ENCODE measurements at places on chromosomes 13 and 19. TPM values are rescaled to one million over a fixed set of nuclear protein-coding genes. Genes with fewer than 3 reads are reported as not detected.
A peak's percentile ranks its signal among the peaks of the same experiment; 100 is the strongest.

- H3K4me3 ChIP-seq = no peak overlapping the region
- H3K4me1 ChIP-seq = no peaks in the 10 kb centered on the region
- no peaks in the 10 kb centered on the region for H3K36me3 ChIP-seq
These were observed 537.5 kb downstream of the DCT start for GRCh38 chr13:93942016-93942415.

DNA sequence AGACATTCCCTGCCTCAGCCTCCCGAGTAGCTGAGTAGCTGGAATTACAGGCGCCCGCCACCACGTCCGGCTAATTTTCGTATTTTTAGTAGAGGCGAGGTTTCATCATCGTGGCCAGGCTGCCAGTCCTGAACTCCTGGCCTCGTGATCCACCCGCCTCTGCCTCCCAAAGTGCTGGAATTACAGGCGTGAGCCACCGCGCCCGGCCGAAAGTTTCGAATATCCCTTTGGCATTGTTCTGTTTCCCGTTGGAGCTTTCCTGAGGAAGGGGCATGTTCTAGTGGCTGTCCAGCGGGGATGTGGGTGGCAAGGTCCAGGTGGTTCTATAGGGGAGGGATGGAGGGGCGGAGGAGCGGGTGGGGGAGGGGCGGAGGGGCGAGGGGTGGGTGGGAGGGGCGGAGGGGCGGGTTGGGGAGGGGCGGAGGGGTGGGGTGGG lies 2.1 kb upstream of the BSG start:
- DNase-seq = no peak
- no peak overlapping the region for H3K27ac ChIP-seq
- no peaks in the 10 kb centered on the region for H3K27me3 ChIP-seq
- H3K4me1 ChIP-seq = peaks cover 32% of the 10 kb centered on the region

GRCh38 chr19:14412324-14412995 lies 6.7 kb downstream of the DDX39A start:
- H3K4me1 ChIP-seq = peaks cover 40% of the 10 kb centered on the region
- no peak overlapping the region for H3K4me3 ChIP-seq
- no peak for DNase-seq
- no peaks in the 10 kb centered on the region for H3K27me3 ChIP-seq
- H3K27ac ChIP-seq = no peak overlapping the region

GRCh38 chr13:112836940-112837339 lies 132.1 kb upstream of the MCF2L start:
- no peaks in the 10 kb centered on the region for H3K27me3 ChIP-seq
- no peak for DNase-seq
- H3K27ac ChIP-seq = no peak overlapping the region
- no peak overlapping the region for H3K4me3 ChIP-seq
- H3K4me1 ChIP-seq = no peaks in the 10 kb centered on the region

GRCh38 chr19:2195361-2195760 lies 31.6 kb downstream of the DOT1L start:
- H3K27ac ChIP-seq = no peak overlapping the region
- H3K36me3 ChIP-seq = peaks cover 80% of the 10 kb centered on the region
- DNase-seq = no peak

GRCh38 chr19:48862827-48863226 lies 5.6 kb downstream of the PLEKHA4 start:
- peaks cover 8% of the 10 kb centered on the region for H3K4me1 ChIP-seq
- H3K27me3 ChIP-seq = no peaks in the 10 kb centered on the region
- no peak overlapping the region for H3K27ac ChIP-seq
- no peak overlapping the region for H3K4me3 ChIP-seq

DNA sequence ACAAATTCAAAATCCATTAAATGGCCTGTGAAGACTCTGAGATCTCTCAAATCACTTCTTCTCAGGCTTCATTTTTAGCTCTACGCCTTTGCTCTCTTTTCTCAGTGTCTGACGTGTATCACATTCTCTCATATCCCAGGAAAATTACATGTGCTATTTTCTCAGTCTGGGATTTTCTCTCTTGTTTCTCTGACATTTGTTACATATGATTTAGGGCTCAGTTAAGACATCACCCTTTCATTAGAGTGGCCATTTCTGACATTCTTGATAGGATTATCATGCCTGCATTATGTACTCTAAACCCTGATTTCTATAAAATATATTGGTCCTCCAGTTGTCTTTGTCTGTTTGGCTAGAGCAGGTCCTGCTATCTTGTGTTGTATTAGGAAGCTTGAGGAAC lies 136.6 kb downstream of the GPC5 start:
- DNase-seq = no peak
- H3K4me3 ChIP-seq = no peak overlapping the region
- H3K27me3 ChIP-seq = no peaks in the 10 kb centered on the region
- no peaks in the 10 kb centered on the region for H3K36me3 ChIP-seq

GRCh38 chr13:105642511-105642958 lies 892.9 kb downstream of the EFNB2 start:
- H3K4me3 ChIP-seq = no peak overlapping the region
- no peaks in the 10 kb centered on the region for H3K27me3 ChIP-seq
- H3K27ac ChIP-seq = no peak overlapping the region
- H3K4me1 ChIP-seq = no peaks in the 10 kb centered on the region
- no peaks in the 10 kb centered on the region for H3K36me3 ChIP-seq

- no peak overlapping the region for H3K27ac ChIP-seq
- DNase-seq = no peak
- no peak overlapping the region for H3K4me3 ChIP-seq
- H3K27me3 ChIP-seq = peaks cover 20% of the 10 kb centered on the region
- peaks cover 11% of the 10 kb centered on the region for H3K4me1 ChIP-seq
These were observed 13.2 kb downstream of the PRR36 start for GRCh38 chr19:7860714-7861618.

DNA sequence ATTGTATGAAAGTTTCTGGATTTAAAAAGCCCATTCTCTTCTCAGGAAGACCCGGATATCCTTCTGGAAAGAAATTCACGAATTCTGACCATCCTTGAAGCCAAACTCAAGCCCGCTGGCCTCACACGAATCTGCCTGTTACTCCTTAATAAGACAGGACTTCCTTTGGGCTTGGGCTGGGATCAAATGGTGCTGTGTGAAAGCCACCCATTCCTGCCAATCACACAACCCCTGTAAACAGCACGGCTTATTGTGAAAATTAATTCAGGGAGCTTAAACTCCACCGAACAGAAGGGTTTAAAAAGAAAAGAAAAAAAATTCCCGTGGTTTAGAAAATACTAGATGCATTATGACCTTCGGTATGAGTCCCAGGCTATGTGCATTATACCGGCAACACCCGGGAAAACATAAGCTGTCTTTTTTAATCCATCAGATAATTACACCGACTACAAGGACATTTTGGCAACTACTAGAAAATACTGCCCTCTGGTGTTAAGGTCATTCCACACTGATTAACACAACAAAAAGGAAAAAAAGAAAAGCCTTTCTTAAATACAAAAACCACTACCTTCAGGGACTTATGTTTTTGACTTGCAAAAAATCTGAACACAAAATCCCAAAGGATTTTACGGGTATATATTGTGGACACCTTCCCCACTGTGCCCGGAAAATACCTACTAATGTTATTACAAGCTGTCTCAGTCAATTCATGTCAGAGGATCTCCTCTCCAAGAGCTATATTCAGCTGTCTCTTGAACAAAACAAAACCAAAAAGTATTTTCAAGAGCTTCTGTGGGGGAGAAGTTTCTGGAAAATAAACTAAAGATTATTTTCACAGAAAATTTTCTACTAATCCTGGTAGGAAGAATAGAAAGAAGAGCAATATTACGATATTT lies 76.0 kb upstream of the LSM14A start:
- no peaks in the 10 kb centered on the region for H3K36me3 ChIP-seq
- H3K4me3 ChIP-seq = no peak overlapping the region
- DNase-seq = no peak
- H3K4me1 ChIP-seq = no peaks in the 10 kb centered on the region
- no peak overlapping the region for H3K27ac ChIP-seq

- no peak overlapping the region for H3K27ac ChIP-seq
- no peaks in the 10 kb centered on the region for H3K36me3 ChIP-seq
- H3K4me3 ChIP-seq = no peak overlapping the region
- no peak for DNase-seq
These were observed 351.3 kb downstream of the DACH1 start for GRCh38 chr13:71515744-71516038.

GRCh38 chr13:71801781-71802180 lies 65.2 kb downstream of the DACH1 start:
- no peaks in the 10 kb centered on the region for H3K36me3 ChIP-seq
- no peak for DNase-seq
- no peaks in the 10 kb centered on the region for H3K27me3 ChIP-seq
- no peak overlapping the region for H3K4me3 ChIP-seq
- H3K27ac ChIP-seq = no peak overlapping the region

GRCh38 chr19:45507872-45508416 lies 665 bp downstream of the VASP start:
- H3K4me3 ChIP-seq = peak overlapping the region; percentile 100
- H3K4me1 ChIP-seq = peaks cover 20% of the 10 kb centered on the region
- no peak for DNase-seq

- H3K4me3 ChIP-seq = peak overlapping the region; percentile 48
- peak; percentile 84 for DNase-seq
- H3K4me1 ChIP-seq = peaks cover 36% of the 10 kb centered on the region
- H3K27ac ChIP-seq = peak overlapping the region; percentile 60
These were observed 7.6 kb downstream of the CAPN12 start for GRCh38 chr19:38736413-38737280.

DNA sequence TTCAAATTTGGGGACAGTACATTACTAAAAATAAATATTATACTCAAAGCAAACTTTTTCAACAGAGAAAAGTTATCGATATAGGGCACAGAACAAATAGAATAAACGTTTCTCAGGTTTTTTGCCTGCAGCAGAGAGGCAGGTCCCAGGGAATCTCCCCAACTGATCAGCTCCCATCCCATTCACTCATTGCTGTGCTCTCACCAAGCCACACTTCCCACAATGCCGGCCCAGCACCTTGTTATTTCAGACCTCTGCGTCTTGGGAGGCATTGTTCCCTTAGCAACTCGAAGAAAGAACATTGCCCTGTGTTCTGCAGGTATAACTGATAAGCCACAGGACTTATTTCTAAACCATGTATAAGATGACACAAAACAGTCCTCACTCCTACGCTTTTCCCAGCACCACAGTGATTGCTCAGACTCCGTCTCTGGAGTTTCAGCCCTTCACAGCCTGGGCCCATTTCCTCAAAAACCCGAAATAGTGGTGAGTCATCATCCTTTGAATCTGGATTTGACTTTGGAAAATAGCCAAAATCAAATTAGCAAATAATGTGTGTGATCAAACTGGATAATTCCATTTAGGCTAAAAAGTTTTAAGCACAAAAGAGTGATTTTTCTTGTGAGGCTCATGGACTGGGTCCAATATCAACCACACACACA lies 100.4 kb downstream of the DCLK1 start:
- H3K27ac ChIP-seq = no peak overlapping the region
- H3K4me1 ChIP-seq = no peaks in the 10 kb centered on the region
- H3K36me3 ChIP-seq = no peaks in the 10 kb centered on the region
- no peak overlapping the region for H3K4me3 ChIP-seq
- no peak for DNase-seq
- H3K27me3 ChIP-seq = no peaks in the 10 kb centered on the region

GRCh38 chr19:33670398-33670797 lies 48.6 kb downstream of the CHST8 start:
- H3K27ac ChIP-seq = no peak overlapping the region
- H3K36me3 ChIP-seq = no peaks in the 10 kb centered on the region
- H3K4me1 ChIP-seq = no peaks in the 10 kb centered on the region
- no peak for DNase-seq

DNA sequence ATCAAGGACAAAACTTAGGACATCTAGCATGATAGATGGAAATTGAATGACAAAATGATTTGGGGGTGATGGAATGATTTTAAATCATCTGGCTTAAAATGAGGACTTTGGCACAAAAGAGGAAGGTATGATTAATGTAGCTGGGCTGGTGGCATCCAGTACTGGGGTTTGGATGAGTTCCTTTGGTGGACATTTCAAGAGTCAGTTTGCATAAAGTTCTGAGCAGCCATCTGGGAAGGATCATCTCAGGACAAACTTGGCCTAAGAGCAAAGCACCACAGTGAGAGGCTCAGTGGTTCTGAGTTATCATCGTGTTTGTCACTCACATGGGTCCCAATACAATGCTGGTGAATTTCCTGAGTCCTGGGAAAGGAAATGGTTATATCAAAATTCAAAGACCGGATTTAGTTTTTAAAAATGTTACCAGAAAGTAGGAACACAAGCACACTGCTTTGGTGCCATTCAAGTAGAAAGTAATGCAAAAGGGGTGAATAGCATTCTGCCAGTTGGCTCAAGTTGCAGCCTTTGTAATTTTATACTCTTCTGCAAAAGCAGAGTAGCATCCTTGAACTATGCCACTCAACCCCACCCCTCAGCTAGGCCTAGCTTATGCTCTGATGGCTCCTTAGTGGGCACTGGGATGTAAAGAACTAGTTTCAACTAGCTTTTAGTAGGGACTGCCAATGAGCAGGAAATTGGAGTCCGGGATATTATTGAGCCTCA lies 219.0 kb downstream of the COG6 start:
- no peak for DNase-seq
- no peaks in the 10 kb centered on the region for H3K27me3 ChIP-seq
- no peak overlapping the region for H3K4me3 ChIP-seq

Gene TYROBP
- 460 TPM for total RNA-seq

Gene NKG7
- 31.7 TPM for total RNA-seq

Gene ERCC5
- 51.3 TPM for total RNA-seq

Gene SULT2B1
- total RNA-seq = 14.4 TPM

Gene SH3GL1
- total RNA-seq = 44.3 TPM

Gene PCDH8
- not detected for total RNA-seq

Gene PTH2
- not detected for total RNA-seq

Gene PRR19
- total RNA-seq = 0.71 TPM

Gene ANGPTL8
- total RNA-seq = not detected

Gene CYP2A7
- 0.68 TPM for total RNA-seq

Gene NXNL1
- not detected for total RNA-seq

Gene APC2
- total RNA-seq = 0.12 TPM

Gene TBC1D17
- 53.1 TPM for total RNA-seq
